ENCODE measurements at places on chromosomes 1 and 21.

DNA sequence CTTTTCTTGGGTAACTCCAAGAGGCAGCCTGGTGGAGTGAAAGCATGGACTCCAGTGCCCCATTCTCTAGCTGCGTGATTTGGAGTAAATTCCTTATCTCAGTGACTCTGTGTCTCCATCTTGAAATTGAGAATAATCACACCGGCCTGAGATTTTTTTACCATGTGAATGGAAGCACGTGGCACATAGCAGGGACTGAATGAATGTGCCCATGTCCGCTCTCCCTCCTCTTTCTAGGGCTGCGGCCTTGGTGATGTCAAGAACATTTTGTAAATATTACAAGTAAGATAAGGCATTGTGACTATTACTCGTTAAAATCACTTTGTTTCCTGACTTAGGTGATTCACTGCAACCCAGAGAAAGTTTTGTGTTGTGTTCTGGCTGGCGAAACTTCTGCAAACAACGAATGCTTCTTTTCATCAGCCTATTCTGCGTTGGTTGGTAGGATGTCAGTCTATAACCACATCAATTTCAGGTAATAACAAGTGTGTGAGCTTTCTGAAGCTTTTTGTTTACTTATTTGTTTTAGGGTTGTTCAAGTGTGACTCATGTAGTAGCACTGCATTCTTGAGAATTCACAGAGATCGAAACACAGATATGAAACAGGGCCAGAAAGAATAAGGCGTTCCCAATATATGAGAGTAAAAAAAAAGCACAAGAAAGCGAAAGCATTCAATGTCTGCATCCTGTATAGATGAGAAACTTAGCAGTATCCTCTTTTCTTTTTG lies 135.7 kb upstream of the SLC45A1 start:
- DNase-seq: no peak

- no peak for DNase-seq
Measured at GRCh38 chr1:150557813-150558212, 8.6 kb downstream of the ADAMTSL4 start.

DNA sequence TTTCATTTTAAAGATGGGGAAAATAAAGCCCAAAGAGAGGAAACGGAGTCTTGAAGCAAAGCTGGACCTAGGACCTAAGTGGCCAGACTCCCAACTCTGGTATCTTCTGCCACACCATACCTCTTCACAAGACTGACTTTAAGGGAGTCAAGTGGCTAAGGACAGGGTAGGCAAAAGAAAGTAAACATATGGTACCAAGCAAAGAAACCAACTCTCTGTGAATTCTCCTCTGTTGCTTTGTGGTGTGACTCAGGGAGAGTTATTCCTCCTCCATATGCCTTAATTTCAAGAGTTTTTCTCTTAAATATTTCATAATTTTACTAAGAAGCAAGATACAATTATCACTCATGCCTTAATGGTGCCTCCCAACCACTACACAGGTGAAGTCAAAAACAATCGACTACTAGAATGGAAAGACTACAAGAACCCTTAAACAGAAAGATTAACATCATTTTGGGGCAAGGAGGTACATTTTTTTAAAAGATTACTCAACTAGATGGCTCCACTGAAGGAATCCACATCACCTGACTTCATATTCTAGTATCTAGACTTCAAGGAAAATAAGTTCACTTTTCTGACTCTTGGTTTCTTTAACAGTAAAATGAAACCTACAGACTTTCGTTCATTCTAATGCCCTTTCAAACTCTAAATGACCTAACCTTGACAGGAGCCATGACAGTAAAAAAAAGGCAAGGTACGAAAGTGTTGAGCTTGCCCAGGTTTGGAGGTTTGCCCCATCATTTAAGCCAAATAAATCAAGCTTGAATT lies 44.2 kb downstream of the LUZP1 start:
- DNase-seq: no peak

GRCh38 chr1:57800376-57800775 lies 376.5 kb upstream of the DAB1 start:
- no peak for DNase-seq
